ENCODE measurements at places on chromosomes 5 and 9. TPM values are rescaled to one million over a fixed set of nuclear protein-coding genes. Genes with fewer than 3 reads are reported as not detected.

Gene OR2V1
- total RNA-seq: not detected

Gene KCNMB1
- not detected for total RNA-seq

Gene EPB41L4A
- total RNA-seq: 20.7 TPM

Gene SPATA31C1
- not detected for total RNA-seq

Gene OBP2B
- total RNA-seq: not detected

Gene NRARP
- 2.0 TPM for total RNA-seq

Gene PCDHB13
- total RNA-seq: 0.93 TPM

Gene CDH6
- 76.6 TPM for total RNA-seq

Gene GCNT4
- 1.3 TPM for total RNA-seq

Measured in Caki2 (cell line).